Transverse colon (tissue), 4 donors: ENCODE measurements at places on chromosomes 1 and 21.

DNA sequence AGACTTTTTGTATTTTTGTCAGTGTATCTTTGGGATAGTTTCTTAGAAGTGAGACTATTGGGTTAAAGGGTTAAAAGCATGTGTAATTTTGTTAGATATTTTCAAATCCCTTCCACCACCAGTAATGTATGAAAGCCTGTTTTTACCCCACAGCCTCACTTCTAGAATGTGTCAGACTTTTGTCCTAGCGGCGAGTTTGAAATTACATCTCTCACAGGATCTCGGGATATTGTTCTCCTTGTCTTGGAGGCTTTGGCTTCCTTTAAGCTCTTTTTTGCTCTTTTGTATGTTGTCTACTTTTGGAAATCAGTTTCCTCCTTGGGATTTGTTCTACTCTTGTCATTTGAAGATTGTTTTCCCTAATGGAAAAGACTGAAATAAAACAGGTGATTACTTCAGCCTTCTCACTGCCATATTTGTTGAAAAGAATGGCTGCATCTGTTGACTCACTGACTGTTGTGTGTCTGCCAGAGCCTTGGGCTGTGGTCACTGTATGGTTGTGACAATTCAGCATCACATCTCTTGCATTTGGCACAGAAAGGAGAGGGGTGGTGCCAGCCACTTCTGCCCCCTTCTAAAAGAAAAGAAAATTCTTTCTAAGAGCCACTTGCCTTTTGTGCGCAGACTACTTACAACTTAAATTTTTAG is 22.6 kb downstream of the ST3GAL3 start:
- no peak for DNase-seq

DNA sequence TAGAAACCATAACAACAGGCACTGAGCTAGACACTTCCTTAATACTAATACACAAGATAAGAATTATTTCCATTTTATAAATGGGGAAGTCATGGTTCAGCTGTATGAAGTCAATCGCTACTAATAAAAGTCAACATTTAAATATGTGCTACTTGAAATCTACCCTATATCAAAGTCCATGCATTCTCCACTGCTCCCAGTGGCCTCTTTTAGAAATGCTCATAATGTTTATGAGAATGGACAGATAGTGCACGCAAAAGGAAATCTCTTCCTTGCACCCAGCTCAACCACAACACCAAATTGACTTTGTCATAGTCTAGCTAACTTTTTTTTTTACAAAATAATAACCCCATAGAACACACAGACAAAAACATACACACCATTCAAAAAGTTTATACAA is 281.7 kb upstream of the CXADR start:
- no peak for DNase-seq

DNA sequence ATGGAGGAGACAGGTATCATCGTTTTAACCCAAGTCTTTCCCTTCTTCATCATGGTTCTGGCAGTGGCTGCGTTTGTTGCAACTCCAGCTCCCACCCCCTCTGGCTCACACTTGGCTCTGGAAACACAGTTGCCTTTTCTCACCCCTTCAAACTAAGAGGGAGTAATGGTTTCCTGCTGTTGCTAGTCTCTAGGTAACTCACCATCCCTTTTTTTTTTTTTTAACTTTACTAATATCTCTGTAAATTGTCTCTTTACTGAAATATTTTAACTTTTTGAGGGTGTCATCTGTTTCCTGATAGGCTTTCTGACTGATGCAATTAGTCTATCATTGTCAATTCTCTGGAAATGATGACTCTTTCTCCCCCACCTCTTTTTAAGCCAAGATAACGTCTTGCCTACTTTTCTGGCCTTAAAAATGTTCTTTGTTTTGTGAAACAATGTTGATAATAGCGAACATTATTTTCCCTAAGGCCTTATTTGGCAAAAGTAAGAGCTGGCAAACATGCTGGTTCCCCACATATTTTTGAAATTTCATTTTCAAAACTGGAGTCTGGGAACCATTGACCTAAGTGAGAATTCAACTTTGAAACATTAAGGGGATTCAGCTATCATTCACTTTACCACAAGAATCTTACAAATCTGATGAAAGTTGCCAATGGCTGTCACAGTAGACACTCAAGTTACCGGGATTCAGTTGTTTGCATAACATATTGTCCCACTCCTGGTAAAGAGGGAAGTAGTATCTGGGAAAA is 85.3 kb downstream of the LEPR start:
- DNase-seq: no peak

GRCh38 chr1:167899253-167899681 is 14.7 kb downstream of the ADCY10 start:
- DNase-seq: no peak

DNA sequence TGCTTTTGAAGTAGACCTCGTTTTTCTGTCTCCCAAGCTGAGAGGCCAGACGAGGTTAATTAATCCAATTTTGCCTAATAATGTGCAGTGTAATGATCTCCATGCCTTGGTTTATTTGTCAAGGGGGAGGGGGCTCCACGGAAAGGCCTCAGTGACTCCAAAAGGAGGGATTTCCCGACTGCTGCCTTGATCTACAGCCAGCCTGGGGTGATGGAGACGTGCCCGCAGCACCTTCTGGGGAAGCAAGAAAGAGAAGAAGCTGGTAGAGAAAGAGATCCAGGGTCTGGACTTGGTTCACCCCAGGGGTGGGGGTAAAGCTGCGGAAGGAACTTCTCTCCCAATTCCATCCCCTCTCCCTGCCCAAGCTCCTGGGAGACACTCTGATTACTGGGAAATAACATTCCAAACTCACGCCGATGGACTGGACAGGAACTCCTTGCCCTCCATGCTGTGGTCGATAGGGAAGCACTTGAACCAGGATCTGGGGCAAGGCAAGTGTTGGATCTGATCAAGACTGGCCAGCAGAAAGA is 44.1 kb upstream of the SIM2 start:
- no peak for DNase-seq

DNA sequence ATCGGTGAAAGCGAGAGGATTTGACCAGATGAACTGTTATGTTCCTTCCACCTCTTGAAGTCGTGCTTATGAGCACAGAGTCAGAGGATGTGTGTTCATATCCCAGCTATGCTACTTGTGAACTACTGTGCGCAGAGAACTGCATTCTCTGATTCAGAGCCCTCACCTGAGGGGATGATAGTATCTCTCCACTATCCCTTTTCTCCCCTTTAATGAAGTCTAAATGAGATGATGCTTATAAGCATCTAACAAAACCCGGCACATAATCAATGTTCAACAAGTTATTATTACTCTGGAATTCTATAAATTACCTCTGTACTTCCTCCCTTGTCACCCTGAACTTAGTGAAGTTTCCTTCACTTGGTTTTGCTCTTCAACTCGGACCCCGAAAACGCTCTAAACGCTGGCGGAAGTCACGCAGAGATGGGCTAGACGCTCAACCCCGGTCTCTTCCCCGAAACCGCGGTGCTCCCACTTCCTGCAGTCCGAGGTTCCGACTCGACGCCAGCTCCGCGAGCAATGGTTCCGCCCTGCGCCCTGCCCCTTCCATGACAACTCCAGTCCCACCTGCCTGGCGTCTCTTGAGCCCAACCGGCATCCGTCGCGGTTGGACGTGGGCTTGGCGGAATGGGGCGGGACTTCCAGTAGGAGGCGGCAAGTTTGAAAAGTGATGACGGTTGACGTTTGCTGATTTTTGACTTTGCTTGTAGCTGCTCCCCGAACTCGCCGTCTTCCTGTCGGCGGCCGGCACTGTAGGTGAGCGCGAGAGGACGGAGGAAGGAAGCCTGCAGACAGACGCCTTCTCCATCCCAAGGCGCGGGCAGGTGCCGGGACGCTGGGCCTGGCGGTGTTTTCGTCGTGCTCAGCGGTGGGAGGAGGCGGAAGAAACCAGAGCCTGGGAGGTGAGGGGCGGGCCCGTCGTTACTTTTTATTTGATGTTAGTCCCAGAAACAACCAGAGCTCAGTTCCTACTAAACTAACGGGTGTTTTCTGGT is at the start of gene NUF2:
TSS of gene NUF2 (plus strand) at position 644 of the 995 bp plus-strand sequence. CDS start 4,098 bp downstream, outside the sequence.
- DNase-seq: peak; percentile 98

- DNase-seq: no peak
Observed at GRCh38 chr1:155990005-155990739, 11.8 kb upstream of the ARHGEF2 start.

GRCh38 chr1:112335351-112335750 is 60.7 kb upstream of the CTTNBP2NL start:
- DNase-seq: no peak

DNA sequence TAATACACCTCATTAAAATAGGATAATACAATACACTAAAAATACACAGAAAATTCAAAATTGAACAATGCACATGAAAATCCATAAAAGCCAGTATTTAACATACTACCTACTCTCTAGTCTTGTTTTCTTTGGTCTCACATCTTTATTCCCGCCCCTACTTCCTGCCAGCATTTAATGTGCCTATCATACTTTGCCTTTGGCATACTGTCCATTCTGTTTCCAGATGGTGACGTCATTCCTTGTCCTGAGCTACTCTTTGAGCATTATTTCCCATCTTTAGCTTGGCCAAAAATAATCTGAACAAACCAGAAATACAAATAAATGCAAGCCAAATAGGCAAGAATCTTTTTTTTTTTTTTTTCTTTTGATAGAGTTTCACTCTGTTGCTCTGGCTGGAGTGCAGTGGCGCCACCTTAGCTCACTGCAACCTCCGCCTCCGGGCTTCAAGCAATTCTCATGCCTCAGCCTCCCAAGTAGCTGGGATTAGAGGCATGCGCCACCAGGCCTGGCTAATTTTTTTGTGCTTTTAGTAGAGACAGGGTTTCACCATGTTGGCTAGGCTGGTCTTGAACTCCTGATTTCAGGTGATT is 4.4 kb downstream of the HFM1 start:
- DNase-seq: no peak

DNA sequence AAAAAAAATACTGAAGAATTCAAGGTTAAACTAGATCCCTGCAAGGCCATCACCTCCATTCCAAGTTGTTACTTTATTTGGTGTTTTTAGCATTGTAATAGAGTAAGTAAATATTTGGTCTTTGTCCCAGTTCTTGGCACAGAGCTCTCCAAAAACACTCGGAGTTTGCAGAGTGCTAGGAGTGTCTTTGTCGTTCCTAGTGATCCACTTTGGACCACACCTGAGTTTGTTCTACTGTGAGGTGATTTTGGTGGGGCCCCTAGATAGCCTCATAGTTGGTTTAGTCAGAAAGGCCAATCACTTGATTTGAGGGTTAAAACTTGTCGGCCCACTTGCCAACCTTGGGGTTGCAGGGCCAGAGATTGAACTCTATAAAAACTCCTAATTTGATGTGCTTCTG is 25.6 kb downstream of the SYNC start:
- DNase-seq: no peak

- no peak for DNase-seq
Observed at GRCh38 chr1:6498576-6499111, 7.2 kb upstream of the PLEKHG5 start.

DNA sequence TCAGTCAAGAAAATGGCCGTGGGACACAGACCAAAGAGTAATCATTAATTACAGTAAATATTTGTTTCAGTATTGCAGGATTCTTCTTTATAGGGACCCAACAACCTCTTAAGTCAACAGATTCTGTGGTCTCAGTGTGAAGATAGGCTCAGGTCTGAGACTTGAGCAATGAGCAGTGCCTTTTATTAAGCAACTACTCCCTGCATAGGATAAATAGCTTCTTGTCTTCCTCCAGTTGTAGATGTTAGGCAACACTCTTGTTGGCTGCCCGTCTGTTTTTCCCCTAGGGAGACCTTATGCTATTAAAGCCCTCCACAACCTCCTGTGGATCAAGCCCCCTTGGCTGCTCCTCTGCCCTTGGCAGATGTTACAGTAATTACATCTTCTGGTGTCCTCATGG is 1.8 kb upstream of the OMA1 start:
- DNase-seq: no peak

- DNase-seq: no peak
Observed at GRCh38 chr1:166588741-166589140, 250.5 kb upstream of the POGK start.
